Hematopoietic multipotent progenitor cell treated with erythropoietin and hydrocortisone succinate and interleukin-3 and kit ligand, for 8 days (in vitro differentiated cells): ENCODE measurements at places on chromosomes 11 and 22.
A peak's percentile ranks its signal among the peaks of the same experiment; 100 is the strongest.

DNA sequence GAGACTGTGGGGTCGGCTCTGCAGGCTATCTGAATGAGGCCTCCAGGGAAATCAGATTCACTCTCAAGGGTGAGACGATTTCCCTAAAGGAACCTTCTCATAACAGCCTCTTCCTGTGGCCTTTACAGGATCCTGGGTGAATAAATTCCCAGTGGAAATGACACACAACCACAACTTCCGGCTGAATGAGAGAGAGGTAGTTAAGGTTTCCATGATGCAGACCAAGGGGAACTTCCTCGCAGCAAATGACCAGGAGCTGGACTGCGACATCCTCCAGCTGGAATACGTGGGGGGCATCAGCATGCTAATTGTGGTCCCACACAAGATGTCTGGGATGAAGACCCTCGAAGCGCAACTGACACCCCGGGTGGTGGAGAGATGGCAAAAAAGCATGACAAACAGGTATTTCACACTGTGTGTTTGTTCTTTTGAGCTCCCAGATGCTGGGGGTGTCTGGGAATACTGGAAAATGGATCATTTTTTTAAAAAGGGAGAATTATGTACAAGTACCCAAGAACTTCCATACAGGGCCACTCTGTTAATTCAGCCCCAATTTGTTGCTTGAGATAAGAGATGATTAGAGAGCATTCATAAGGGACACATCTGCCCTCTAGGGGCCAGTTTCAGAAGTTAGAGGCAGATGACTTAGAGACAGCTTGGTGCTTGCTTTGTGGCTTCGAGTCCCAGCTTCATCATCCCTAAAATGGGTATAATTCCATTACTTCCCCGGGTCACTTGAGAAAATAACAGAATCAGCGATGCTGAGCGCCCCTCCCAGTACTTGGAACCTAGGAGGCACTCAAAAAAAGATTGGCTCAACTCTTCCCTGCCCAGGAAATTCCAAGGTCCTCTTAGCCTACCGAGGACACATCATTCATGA lies 10.2 kb downstream of the SERPIND1 start:
- peak; percentile 87 for DNase-seq

DNA sequence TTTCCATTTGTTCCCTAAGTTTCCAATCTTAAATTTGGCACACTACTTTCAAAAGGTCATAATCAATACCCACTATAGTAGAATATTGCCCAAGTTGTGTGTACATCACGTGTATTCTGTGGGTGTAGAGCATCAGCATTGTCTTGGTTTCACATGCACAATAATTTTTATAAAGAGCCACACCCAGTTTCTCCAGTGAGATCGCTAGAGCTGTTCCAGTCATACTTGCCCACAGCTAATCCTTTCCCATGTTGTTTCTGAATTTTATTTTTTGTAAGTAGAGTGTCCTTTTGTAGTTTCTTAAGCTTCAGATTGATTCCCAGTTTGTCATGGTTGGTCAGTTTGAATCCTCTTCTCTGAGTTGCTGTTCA lies 13.7 kb downstream of the FAM118B start:
- no peak for DNase-seq

- DNase-seq, result no peak
Measured at GRCh38 chr11:1747753-1748635, 2.4 kb downstream of the IFITM10 start.

GRCh38 chr11:72012091-72012630 lies 13.5 kb downstream of the IL18BP start:
- no peak for DNase-seq

- no peak for DNase-seq
Measured at GRCh38 chr22:44805711-44806110, 53.3 kb downstream of the ARHGAP8 start.

DNA sequence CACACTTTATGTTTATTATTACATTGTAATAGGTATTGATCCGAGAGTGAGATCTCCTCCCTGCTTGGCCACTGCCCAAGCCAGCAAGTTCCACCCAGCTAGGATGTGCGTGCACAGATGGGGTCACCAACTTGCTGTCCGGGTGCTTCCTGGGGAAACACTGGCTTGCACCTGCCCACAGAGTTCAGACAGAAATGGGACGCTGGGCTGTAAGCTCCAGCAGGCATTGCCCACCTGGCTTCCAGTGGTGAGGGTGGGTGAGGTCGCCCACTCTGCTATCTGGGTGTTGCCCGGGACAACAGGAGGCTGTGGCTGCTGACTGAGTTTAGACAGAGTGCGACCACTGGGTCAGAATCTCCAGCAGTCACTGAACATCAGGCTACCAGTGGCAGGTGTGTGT lies 289.8 kb upstream of the ANO3 start:
- no peak for DNase-seq

DNA sequence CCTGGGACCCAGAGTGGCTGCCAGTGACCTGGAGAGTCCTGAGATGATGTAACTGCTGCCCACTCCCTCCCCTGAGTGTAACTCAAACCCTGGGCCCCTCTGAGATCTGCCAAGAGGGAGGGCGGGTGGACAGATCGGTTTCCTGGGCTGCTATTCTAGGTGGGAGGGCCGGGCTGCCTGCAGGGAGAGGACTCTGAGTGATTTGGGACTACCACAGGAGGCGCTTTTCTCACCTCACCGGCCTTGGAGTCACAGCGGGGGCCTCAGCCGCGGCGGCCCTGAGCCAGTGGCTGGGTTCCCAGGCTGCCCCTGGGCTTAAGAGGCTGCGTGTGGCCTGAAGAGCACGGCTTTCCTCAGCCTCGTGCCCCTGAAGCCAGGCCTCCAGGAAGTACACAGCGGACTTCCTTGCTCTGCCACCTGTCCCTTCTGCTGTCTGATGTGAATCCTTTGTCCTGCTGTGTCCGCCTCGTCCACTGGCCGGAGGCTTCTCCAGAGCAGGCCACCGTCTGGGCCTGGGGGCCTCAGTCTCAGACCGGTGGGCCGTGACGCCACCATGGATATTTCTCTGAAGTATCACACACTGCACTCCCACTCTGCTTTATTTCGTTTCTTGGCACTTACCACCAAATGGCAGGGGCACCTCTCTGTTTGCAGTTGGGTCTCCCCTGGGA lies 11.5 kb downstream of the RELT start:
- no peak for DNase-seq

DNA sequence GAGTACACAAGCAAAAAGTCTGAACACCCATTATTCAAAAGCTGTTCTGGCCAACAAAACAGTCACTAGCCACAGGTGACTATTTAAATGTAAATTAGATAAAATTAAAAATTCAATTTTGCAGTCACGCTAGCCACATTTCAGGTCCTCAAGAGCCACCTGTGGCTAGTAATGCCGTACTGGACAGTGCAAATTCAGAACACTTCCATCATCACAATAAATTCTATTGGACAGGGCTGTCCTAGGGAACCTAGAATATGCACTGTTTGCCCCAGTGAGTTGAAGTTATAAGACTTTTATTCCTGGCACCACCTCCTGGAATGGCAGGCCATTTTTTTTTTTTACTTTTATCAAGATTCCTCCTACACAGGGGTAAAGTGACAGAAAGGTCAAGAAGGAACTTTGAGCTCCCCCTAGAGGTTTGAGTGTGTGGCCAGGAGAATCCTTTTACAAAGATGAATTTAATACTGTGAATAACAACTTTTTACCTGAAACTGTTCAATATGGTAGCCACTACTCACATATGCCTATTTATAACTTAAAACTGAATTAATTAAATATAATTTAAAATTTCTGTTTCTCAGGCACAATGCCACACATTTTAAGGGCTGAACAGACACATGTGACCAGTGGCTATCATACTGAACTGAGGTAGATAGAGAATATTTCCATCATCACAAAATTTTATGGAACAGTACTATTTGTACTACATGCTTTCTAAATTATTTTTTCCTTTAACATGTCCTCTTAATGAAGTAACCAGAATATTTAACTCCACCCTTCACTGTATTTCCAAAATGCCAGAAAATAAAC lies 6.5 kb downstream of the MSANTD2 start:
- peak; percentile 84 for DNase-seq

DNA sequence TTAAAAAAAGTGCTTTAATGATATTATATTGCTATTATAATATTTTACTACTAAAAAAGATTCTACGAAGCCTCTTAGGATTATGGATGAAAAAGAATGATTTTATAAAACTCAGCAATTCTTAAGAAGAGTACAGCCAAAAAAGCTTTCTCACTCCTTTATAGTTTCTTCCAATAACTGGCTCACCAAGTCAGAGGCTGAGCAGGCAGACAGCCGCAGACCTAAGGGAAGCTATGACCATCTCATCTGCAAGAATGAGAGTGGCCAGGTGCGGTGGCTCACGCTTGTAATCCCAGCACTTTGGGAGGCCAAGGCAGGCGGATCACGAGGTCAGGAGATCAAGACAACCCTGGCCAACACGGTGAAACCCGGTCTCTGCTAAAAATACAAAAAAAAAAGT lies 12.7 kb upstream of the EMID1 start:
- no peak for DNase-seq

DNA sequence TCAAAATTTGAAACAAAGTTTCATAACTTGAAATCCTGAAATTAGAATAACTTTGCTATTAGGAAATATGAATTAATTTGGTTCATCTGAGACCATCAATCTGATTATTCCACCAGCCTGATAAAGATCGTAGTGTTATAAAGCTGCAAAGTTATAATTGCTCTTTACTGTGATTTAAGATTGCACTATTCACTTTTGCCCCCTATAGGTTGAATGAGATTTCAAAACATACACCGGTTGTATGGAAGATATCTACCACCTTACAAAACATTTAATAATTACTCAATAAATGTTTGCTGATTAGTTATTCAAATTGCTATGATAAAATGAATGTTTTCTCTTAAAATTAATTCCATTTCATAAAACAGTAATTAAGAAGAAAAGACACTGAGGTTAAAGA lies 26.1 kb downstream of the APIP start:
- DNase-seq, result no peak

- DNase-seq, result no peak
Measured at GRCh38 chr11:68467201-68467834, 6.8 kb downstream of the PPP6R3 start.

- DNase-seq, result no peak
Measured at GRCh38 chr11:12715941-12716340, 41.7 kb downstream of the TEAD1 start.

DNA sequence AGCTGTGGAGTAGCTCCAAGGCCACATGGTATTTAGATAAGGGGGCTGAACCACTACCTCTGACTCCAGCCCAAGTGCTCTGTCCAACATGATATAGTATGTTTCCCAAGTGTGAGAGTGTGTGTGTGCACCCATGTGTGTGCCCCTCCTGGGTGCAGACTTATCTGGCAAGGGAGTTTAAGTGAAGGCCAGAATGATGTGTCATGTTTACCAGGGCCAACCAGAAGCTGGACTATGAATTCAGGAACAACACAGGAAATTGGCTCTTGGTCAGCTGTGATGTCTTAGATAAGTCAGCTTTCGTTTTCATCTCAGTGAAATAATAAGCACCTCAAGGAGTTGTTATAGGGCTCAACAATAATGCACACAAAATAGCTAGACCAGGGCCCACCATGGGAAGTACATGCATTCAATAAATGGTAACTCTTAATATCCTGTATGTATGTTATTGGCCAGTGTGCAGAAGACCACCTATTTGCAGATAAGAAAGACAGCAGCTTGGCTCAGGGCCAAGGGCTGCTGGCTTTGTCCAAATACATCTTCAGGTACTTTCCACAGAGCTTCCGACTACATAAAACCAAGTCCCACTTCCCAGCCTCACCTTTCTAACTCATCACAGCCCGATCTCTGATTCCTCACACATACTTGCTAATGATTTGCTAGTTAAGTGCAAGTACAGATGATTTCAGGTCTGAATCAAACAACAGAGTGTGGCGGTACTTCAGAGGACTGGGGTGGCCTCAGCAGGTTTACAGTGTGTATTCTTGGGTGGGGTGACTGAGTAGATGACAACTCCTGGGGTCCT lies 120.9 kb downstream of the ME3 start:
- peak; percentile 16 for DNase-seq

DNA sequence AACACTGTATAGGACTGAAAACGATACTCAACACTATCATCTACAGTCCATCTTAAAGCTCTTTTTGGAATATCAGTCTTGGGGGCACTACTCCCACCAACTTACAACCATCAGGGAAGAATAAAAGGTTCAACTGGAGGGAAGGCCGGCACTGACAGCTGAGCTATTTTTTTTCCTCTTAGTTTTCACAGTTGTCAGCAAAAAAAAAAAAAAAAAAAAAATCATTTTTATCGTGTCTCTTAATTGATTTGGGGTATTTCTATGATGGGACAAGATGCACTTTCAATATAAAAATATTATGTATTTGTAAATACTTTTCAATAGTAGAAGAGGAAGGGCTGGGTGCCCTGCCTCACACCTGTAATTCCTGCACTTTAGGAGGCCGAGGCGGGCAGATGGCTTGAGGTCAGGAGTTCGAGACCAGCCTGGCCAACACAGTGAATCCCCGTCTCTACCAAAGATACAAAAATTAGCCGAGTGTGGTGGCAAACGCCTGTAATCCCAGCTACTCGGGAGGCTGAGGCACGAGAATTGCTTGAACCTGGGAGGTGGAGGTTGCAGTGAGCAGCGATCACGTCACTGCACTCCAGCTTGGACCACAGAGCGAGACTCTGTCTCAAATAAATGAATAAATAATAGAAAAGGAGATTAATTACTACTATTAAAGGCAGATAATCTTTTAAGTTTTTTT lies 1.5 kb downstream of the KIF18A start:
- DNase-seq, result no peak

- DNase-seq, result no peak
Measured at GRCh38 chr22:33867118-33867866, 53.0 kb downstream of the LARGE1 start.

- no peak for DNase-seq
Measured at GRCh38 chr11:9776203-9776602, 112.3 kb downstream of the SWAP70 start.

DNA sequence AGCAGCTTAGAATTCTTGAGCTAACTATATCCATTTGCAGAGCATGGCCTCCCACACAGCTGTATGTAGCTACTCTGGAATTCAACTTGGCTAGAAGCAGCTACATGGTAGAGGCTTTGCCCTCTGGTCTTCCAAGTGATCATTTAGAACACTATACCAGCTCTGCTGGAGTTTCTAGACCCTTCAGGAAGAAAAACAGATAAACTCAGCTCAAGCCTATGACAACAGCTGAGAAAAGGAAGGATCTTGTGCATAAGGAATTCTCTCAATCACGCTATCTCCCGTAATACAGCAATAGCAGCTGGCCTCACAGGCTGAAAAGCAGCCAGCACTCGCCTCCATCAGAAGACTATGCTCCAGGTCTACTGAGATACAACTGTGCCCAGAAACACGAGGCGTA lies 50.6 kb upstream of the APOA1 start:
- DNase-seq, result no peak

DNA sequence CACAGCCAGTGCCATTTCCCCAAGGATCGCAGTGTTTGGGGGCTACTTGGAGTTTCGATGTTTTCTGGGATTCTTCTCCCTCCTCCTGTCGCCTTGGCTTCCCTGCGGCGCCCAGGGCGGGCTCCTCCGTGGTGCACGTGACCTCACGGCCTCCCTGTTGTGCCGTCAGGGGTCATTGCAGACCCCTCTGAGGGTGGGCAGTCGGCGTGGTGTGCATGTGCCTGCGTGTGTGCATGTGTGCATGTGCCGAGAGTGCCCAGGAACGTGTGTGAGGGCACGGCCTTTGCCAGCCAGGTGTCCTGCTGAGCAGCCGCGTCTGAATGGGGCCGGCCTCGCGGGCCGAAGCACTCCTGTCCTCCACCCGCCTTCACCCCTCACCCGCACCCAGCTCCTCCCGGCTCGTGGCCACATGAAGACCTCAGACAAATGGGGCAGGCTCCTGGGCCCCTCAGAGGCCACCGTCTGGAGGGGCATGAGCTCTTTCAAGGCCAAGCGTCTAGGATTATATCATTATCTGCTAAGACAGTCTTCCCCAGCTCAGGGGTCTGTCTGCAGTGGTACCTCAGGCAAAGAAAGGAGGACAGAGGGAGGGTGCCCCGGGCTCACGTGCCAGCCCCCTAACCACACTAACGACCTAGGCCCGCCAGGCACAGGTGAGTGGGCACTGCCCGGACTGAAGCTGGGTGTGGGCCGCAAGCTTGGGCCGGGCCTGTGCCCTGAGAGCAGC lies 9.4 kb upstream of the MRPL23 start:
- no peak for DNase-seq
